Astrocyte of the cerebellum (primary cell): ENCODE measurements at places on chromosomes 11 and 22.
A peak's percentile ranks its signal among the peaks of the same experiment; 100 is the strongest.

DNA sequence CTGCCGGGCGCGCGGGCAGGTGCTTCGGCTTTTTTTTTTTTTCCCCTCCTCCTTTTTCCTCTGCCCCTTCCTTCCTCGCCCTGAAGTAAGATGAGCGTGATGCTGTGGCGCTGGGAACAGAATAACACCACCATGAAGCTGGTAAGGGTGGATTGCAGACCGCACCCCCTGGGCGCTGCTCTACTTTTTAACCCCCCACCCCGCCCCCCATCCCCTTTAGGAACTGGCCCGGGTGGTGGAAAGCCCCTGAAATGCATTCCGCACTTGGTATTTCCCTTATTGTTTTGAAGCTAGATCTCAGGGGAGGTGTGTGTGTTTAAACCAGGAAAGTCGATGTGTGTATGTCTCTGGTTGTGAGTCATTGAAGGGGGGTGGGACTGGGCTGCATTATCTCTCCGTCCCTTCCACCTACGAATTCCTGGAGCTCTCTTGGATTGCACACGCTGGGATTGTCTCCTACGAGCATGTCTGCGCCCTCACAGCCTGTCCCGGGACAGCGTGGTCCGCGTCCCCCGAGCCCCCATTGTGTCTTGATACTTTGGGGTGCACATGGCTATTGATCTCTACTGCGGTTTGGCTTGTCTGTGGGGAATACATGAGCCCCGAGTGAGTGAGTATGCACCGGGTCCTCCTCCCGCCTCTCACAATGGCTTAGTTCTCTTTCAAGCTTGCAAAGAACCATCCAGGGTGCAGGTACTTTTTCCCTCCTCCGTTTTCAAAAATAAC lies 64.9 kb downstream of the NAV2 start:
- peak; percentile 31 for DNase-seq

DNA sequence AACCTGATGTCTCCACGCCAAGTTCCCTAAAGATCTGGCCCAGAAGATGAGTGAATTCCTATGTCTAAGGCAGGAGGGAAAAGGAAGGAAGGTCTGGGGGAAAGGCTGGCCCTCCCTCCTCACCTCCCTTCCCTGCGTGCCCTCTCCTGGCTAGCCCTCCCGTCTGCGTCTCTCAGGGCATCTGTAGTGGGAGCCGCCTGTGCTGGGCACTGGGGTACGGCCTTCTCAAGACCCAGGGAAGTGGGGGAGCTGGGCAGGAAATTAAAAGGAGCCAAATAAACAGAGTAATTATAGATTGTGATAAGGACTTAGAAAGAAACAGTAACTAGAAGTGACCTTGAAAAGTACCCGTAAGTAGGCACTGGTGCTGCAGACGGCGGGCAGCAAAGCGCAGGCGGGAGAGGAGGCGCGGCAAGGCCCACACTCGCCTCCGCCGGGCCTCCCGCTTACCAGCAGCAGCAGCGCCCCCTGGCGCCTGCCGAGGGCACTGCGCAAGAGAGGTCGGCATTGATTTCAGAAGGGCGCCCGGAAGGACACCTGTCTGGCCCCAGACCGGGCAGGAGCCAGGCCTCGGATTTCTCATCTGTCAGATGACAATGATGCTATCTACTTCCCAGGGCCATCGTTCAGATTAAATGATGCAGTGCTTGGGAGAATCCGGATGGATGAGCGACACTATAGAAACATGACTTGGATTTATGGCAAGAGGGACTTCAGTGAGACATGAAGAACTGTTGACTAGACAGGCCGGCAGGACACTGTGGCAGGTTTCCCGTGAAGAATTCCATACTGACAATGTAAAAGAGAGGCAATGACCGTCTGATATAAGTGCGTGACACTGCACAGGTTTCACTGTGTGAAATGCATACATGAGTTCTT lies 7.3 kb downstream of the KCNJ1 start:
- DNase-seq, result no peak

DNA sequence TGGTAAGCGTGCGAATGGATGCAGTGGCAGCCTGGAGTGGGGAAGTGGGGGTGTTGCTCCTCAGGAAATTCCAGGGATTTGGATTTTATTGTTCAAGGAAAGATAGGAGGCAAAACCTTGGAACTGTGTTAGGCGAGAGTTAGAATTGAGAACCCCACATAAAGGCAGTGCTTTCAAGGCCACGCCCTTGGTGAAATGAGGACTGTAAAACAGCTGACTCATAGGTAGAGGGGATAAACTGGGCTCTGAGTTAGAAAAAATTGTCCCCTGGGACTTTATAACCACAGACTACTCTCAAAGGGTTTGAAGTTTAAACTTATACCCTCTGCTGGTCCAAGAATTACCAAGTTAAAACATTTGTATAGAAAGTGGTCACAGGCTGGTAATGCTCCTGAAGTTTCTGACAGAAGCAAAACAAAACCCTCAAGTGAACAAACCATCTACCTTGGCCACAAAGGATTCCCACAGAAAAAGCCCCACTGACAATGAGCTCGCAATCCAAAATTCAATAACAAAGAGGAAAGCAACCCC lies 250.3 kb upstream of the TBCEL start:
- no peak for DNase-seq

DNA sequence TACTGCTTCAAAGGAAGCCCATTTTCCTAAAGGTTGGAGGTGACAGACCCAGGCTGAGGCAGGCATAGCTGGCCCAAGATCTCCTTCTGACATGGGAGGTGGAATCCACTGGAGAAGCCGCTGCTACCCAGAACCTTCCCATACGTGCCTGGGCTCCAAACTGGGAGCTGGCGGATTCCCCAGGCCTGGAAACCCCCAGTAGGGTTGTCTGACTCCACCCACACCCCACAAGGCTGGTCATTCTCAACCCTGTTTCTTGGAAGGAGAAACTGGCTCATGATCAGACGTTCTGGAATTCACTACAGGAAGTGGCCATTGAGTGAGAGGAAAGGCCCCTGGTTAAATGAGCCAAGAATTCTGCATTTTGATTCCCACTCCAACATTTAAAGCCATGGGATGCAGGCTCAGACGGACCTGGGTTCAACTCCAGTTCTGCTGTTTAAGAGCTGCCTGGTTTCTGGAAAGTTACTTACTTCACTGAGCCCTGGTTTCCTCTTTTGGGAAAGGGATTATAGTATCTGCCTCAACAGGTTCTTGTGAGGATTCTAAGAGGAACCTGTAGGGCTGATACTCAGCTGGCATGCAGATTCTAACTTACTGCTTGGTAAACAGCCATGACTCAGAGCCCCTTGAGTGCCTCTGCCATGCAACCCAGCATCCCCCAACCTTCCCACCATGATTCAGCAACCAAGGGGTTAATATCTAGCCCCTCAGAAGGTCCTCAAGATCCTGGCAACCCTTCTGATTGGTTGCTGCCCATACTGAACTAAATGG lies 19.4 kb upstream of the TSKU start:
- peak; percentile 96 for DNase-seq

DNA sequence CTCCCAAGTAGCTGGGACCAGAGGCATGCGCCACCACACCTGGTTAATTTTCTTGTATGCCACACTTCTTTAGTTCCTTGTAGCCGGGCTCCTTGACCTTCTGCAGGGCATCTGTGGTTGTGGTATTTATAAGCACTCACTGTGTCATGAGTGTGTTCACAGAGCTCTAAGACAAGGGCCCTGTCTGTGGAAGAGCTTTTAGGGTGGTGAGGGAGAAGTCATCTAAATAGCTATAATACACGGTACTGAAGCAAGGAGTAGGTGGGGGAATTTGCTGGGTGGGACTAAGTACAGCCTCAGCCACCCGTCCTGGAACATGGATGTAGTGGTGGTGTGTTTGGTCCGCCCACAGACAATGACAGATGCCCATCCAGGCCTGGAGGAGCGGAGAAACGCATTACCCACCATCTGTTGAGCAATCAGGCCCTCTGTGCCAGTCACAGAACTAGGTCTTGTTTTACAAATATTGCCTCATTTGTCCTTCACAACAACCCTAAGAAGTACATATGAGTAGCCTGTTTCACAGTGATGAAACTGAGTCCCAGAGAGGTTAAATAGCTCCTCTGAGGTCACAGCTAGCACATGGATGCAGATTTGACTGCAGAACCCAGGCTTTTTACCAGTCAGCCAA lies 10.1 kb downstream of the ACO2 start:
- no peak for DNase-seq

DNA sequence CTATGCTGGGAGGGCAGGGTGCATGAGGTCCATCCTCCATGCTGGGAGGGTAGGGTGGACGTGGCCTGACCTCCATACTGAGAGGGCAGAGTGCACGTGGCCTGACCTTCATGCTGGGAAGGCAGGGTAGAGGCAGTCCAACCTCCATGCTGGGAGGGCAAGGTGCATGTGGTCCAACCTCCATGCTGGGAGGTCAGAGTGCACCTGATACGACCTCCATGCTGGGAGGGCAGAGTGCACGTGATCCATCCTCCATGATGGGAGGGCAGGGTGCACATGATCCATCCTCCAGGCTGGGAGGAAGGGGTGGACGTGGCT lies 622.2 kb downstream of the BRD1 start:
- no peak for DNase-seq

- DNase-seq, result no peak
Measured at GRCh38 chr11:94910270-94910669, 63.1 kb downstream of the CWC15 start.

- DNase-seq, result no peak
Measured at GRCh38 chr11:85967457-85967856, 101.4 kb downstream of the PICALM start.

DNA sequence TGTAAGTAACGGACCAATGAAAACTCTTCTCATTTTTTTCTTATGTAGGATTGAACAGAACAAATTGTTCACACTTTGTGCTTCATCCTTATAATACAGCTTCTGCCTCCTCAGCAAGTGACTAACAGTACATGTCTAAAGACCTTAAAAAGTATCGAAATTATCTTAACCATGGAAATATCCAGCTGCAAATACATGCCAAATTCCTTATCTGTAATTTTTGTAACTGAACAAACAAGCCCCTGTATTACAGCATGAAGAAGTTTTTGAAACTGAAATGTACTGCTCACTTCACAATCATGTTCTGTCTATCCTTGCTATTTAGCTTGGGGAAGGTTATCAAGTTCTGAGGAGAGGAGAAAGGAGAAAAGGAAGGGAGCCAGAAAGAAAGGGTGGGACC lies 20.4 kb downstream of the WT1 start:
- DNase-seq, result no peak

GRCh38 chr11:27024865-27025264 lies 15.8 kb upstream of the BBOX1 start:
- DNase-seq, result no peak

GRCh38 chr22:26050079-26050478 lies 119.2 kb upstream of the SEZ6L start:
- no peak for DNase-seq

DNA sequence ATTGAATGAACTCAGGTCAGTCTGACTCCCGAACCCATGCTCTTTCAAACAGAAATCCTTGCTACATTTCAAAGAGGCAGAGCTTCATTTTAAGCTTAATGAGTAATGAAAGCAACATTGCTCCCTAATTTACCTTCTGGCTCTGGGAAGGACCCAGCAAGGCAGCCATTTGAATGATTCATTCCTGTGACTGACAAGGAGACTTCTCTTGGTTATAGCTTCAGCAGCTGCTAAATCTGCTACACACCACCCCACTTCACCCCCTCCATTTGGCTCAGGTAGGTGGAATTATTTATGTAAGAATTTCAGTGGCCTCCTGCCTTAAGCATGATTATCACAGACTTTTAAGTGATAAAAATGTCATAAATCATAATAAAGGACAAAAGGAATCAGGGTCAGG lies 117.7 kb downstream of the KCNC1 start:
- DNase-seq, result no peak

DNA sequence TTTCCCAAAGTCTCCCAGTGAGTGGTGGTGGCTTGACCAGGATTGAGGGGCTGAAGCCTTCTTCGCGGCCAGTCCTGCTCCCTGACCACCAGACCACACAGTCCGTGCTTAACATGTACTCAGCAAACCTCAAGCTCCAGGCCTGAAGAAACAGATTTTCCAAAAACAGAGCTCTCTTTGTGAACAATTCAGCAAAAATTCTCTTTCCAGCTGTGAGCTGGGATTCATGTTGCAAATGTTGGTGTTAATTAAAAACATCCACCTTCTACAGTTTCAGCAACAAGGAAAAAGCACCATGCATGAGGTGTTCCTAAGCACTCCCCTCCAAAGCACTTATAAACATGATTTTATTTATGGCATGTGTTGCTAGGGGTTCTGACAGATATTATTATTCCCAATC lies 129.5 kb downstream of the ETS1 start:
- peak; percentile 59 for DNase-seq

GRCh38 chr11:127656116-127656836 lies 655.7 kb upstream of the KIRREL3 start:
- no peak for DNase-seq

DNA sequence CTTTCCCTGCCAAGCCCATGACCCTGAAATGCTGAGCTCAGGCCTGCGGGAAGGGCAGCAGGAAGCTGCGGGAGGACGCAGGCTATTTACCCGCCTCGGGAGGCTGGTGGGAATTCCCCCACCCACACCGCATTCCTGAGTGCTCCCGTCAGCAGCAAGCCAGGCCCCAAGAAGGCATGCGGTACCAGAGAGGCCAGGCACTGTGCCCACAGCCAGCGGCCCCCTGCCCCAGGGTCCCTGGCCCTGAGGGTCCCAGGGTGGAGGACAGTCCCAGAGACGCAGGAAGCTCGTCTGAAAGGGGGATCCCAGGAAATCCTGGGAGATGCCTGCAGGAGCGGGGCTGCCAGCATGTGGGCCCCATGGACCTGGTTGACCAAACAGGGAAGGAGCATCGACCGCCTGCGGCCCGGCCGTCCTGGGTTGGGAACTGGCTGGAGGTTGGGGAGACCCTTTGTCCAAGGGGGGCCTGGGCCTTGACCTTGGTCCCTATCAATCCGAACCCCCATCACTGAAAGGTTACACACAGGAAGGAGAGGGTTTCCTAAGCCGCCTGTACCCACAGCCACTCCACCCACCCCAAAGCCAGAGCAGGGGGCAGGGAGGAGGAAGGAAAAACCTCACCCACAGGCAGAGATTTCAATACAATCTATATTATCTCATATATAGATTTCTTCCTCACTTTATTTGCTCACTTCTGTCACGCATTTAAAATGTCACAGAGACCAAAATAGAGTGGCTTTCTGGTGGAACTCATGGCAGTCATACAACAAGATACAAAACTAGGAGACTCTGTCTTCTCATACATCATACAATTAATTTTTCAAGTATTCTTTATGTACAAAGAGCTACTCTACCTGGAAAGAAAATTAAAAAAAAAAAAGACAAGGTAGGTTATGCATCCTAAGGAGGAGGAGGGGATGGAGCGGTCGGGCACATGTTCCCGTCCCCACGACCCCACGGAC lies 17.1 kb downstream of the MAFF start:
- DNase-seq, result peak; percentile 86

- no peak for DNase-seq
Measured at GRCh38 chr11:110866081-110866480, 153.8 kb upstream of the ARHGAP20 start.

DNA sequence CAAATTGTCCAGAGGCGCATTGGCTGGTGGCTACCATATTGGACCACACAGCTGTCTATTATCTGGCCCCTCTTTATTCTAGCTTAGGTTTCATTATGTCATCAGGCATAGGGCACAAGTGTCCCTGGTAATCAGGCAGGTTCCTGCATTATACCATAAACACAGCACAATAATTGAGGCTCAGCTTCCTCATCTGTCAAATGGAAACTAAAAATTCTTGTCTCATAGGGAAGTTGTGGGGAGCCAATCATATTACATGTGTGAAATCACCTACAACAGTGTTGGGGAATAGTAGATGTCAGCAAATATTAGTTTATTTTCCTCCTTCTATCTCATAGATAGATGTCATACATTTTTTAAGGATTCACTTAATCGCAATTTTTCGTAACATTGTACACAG lies 231.0 kb upstream of the SORL1-AS1 start:
- no peak for DNase-seq

- DNase-seq, result no peak
Measured at GRCh38 chr11:79025622-79026021, 415.2 kb downstream of the TENM4 start.

GRCh38 chr11:45752106-45752505 lies 52.8 kb upstream of the SLC35C1 start:
- DNase-seq, result no peak
